Activated CD4-positive, alpha-beta T cell treated with anti-CD3 and anti-CD28 coated beads, Interleukin-2, amount 10 ng/mL, durations not matched to agents 7 days and 5 days (primary cell): ENCODE measurements at places on chromosomes 11 and 22.

DNA sequence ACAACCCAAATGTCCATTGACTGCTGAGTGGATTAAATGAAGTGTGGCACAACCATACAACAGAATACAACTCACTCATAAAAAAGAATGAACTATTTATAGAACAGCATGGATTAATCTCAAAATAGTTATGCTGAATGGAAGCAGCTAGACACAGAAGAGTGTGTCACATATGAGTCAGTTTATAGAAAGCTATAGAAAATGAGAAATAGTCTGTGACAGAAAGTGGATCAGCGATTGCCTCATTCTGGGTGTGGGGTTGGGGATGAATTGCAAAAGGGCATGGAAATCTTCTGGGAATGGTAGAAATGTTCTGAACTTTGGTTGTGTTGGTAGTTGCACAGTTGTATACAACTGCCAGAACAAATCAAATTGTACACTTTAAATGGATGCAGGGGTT lies 37.4 kb downstream of the PRR5L start:
- peaks cover 10% of the 10 kb centered on the region for H3K27me3 ChIP-seq
- H3K4me1 ChIP-seq, result no peaks in the 10 kb centered on the region
- no peak overlapping the region for H3K4me3 ChIP-seq
- DNase-seq, result no peak
- no peak overlapping the region for H3K27ac ChIP-seq
- no peaks in the 10 kb centered on the region for H3K36me3 ChIP-seq

DNA sequence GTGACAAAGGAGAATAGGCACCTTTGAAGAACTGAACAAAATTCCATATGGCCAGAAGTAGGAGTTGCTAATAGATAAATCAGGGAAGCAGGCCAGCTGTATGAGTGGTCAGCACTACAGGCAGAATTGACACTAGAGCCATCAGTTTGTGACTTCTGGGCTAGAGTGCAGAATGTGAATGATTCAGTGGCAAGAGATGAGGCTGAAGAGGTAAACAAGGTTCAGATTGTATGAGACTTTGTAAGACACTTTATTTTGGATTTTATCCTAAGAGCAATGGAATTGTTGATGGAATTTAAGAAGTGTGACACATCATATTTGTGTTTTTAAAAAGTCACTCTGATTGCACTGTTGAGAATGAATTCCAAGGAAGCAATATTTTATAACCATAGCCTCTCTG lies 12.9 kb downstream of the BIRC3 start:
- H3K27me3 ChIP-seq, result no peaks in the 10 kb centered on the region
- H3K4me3 ChIP-seq, result no peak overlapping the region
- H3K27ac ChIP-seq, result peak overlapping the region; percentile 51
- DNase-seq, result no peak
- H3K36me3 ChIP-seq, result peaks cover 58% of the 10 kb centered on the region
- H3K4me1 ChIP-seq, result peaks cover 8% of the 10 kb centered on the region

DNA sequence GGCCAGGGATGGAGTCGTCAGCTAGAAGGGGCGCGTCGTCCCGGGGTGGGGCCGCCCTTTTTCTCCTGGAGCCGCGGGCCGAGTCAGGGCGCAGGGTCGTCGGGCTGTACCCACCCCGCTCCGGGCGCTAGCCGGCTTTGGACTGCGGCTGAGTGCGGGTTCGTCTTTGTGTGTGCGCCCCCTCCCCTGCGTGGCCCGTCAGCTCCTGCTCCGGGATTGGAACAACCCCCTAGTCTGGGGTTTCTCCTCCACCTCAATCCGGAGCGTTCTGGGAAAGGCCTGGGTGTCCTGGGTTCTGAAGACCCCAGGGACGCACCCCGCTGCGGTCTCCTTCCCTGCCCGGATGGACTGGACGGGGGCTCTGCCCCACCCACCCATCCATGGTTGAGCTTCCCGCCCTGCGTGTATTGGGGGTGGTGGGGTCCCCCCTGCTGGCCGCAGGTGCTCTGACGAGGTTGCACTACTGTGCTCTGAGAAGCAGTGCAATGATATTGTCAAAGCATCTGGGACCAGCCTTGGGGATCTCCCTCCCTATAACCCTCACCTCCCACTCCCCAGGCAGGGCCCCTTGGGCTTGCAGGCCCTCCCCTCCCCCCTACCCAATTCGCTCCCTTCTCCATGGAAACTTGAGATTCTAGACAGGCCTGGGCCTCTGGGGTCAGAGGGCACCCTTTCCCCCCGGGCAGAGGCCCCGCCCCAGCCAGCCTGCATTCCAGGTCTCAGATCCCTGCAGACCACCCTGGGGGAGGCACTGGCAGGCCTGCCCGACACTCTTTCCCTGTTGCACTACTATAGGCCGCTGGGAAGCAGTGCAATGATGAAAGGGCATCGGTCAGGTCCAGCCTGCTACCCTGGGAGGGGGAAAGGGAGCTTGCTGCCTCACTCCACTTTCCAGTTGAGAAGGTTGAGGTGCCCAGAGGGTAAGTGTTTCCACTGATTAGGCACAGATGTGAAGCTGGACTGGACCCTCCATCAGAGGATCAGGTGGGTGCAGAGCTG lies 10.7 kb downstream of the SDF2L1 start:
- peak overlapping the region; percentile 90 for H3K4me3 ChIP-seq
- H3K4me1 ChIP-seq, result peaks cover 46% of the 10 kb centered on the region
- peak overlapping the region; percentile 92 for H3K27ac ChIP-seq
- H3K36me3 ChIP-seq, result peaks cover 15% of the 10 kb centered on the region
- H3K27me3 ChIP-seq, result no peaks in the 10 kb centered on the region

GRCh38 chr11:21646351-21646750 lies 546.5 kb upstream of the ANO5 start:
- no peak overlapping the region for H3K27ac ChIP-seq
- no peak overlapping the region for H3K4me3 ChIP-seq
- H3K27me3 ChIP-seq, result no peaks in the 10 kb centered on the region
- H3K36me3 ChIP-seq, result no peaks in the 10 kb centered on the region

GRCh38 chr11:68430384-68430783 lies 30.2 kb upstream of the PPP6R3 start:
- no peak overlapping the region for H3K27ac ChIP-seq
- no peak overlapping the region for H3K4me3 ChIP-seq
- H3K27me3 ChIP-seq, result no peaks in the 10 kb centered on the region
- H3K36me3 ChIP-seq, result peaks cover 27% of the 10 kb centered on the region
- DNase-seq, result no peak

DNA sequence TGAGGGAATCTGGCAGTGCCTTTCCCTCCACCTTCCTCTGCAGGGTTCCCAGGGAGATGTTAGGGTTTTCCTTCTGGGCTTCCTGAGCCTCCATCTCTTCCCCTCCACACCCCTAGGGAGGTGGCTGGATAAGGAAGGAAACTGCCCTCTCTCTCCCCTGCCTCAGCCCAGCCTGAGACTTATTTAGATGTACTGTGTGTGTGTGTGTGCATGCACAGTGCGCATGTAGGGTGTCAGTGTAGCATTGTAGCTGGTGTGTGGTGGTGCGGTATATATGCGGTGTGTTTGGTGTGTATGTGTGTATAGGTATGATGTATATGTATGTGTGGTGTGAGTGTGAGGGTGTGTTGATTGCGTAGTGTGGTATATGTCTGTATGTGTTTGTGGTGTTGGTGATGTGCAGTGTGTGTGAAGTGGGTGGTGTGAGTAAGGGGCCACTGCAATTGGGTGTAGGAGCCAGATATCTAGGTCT lies 1.5 kb downstream of the FXYD6 start:
- DNase-seq, result no peak
- no peak overlapping the region for H3K4me3 ChIP-seq
- peaks cover 40% of the 10 kb centered on the region for H3K4me1 ChIP-seq
- no peak overlapping the region for H3K27ac ChIP-seq

DNA sequence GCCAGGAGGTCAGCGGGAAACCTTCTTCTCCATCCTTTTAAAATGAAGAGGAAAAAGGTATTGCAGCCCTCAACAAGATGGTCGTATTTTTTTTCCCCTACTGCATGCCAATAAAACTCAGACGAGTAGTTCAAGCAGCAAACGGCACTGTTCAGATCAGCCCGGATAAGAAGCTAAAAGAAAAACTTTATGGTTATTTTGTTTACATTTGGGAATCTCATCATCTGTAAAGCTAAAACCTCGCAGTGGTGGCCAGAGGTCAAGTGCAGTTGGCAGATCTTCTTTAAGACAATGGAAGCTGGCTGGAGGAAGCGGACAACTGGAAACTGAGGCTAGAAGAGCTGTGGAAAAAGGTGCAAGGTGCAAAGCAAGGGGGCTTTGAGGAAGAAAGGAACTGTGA lies 31.0 kb upstream of the CHRM4 start:
- H3K4me1 ChIP-seq, result no peaks in the 10 kb centered on the region
- no peaks in the 10 kb centered on the region for H3K27me3 ChIP-seq
- no peak overlapping the region for H3K27ac ChIP-seq
- no peak for DNase-seq

- no peaks in the 10 kb centered on the region for H3K36me3 ChIP-seq
- H3K4me1 ChIP-seq, result no peaks in the 10 kb centered on the region
- H3K27me3 ChIP-seq, result peaks cover 4% of the 10 kb centered on the region
- H3K4me3 ChIP-seq, result no peak overlapping the region
These were observed 294.6 kb downstream of the BUD13 start for GRCh38 chr11:116478205-116478604.

DNA sequence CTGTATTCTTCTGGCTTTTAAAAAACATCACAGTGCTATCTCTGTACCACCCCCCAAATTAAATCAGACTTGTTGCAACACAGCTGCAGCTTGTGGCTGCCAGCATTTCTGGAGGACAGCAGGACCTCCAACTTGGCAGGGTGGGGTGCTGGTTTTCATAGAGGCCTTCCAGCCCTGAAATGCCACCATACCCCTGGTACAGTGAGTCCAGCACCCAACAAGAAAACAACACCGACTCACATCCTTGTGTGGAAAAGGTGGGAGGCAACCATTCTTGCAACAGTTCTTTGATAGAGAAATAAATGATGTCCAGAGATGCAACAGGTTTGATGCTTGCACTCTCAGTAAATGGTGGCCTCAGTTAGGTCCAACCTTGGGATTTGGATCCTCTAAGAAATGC lies 96.0 kb downstream of the ABTB2 start:
- H3K36me3 ChIP-seq, result no peaks in the 10 kb centered on the region
- peaks cover 4% of the 10 kb centered on the region for H3K4me1 ChIP-seq
- no peak overlapping the region for H3K27ac ChIP-seq
- no peak for DNase-seq
- H3K4me3 ChIP-seq, result no peak overlapping the region
